ENCODE measurements at places on chromosomes 5 and 9. TPM values are rescaled to one million over a fixed set of nuclear protein-coding genes. Genes with fewer than 3 reads are reported as not detected.

Gene BAAT
- total RNA-seq, result 0.06 TPM

Gene SLC36A3
- total RNA-seq, result not detected

Gene TMEM174
- total RNA-seq, result 6.8 TPM

Gene IER5L
- total RNA-seq, result 97.3 TPM

Gene GABRA1
- total RNA-seq, result 0.29 TPM

Gene FAT2
- total RNA-seq, result 11.9 TPM

Gene LHFPL2
- 62.5 TPM for total RNA-seq

Gene MIER3
- total RNA-seq, result 18.8 TPM

Gene ZNF367
- total RNA-seq, result 8.5 TPM

Gene CCL27
- not detected for total RNA-seq

Gene SHROOM1
- 26.8 TPM for total RNA-seq

Gene DMRT3
- total RNA-seq, result 0.58 TPM

Gene NADK2
- 40.8 TPM for total RNA-seq

Gene PCDHGA7
- 8.0 TPM for total RNA-seq

Gene PAEP
- not detected for total RNA-seq

Gene SLC6A7
- 0.06 TPM for total RNA-seq
